Neural crest cell (in vitro differentiated cells): ENCODE measurements at places on chromosomes 5 and 9.
A peak's percentile ranks its signal among the peaks of the same experiment; 100 is the strongest.

GRCh38 chr5:15929611-15930263 lies 249.9 kb downstream of the MARCHF11 start:
- DNase-seq = no peak

- no peak for DNase-seq
These were observed 64.2 kb downstream of the GAPVD1 start for GRCh38 chr9:125325826-125326225.

DNA sequence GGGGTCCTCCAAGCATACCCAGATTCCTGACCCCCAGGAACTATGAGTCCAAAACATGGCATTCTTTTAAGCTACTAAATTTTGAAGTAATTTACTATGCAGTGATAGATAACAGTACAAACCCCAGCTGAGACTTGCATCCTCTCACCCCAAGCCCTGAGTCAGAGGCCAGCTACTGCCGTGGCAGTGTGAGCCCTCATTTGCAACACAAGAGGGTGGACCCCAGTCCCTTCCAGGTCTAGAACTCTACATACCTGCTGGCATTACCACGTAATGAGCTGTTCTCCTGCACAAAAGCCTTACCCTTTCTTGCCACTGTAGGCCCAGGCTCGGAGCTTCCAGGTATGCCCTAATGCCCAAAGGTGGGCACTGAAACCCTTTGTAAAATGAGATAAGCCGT lies 108.6 kb upstream of the ERCC6L2 start:
- no peak for DNase-seq

DNA sequence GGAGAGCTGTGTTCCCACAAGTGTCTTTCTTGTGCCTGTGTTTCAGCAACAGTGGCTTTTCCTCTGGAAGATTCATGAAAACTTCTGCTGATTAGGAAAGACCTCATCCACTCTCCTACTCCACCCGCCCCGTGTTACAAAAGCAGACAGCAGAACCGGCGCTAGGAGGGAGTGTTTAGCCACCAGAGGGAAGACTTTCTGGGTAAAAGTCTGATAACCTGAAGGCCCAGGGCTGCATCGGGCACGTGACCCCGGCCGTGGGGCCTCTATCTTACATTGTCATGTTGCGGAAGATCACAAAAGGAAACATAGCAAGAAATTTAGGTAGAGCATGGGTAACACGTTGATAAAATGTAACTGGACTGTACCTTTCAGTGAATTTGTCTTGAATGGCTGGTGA lies 32.0 kb upstream of the DMRT2 start:
- DNase-seq = no peak

- no peak for DNase-seq
These were observed 1382.8 kb upstream of the CDH9 start for GRCh38 chr5:28421141-28421540.

- no peak for DNase-seq
These were observed 336.4 kb downstream of the PLK2 start for GRCh38 chr5:58123501-58123900.

DNA sequence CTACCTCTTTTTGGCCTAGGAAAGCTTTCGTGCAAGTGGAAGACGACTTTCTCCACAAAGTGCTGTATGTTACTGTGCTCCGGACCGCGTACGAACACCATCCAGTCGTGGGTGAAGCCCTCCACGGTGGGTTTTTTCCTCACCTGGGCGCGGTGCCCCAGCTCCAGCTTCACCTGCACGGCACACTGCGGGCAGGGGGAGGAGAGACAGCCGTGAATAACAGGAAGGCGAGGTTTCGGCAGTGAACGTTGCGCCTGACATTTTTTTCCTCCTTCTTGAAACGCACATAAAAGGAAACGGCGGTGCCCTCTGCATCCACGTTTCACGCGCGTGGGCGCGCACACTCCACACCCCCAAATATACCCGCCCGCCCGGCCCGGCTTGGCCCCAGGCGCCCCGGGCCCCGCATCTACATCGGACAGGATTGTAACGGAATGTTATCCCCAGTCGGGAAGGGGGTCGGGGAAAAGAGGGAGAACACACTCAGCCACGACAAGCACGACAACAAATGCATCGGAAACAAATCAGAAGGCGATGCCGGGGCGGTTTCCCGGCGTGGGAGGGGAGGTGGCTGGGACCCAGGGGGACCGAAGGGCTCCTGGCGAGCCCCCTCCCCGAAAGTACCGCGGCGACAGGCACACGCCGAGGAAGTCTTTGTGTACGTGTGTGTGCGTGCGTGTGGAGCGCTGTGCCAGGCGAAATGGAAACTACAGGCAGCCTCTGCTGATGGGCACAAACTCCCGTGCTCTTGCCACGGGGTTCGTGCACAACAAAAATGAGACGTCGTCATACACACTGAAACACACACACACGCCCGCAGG lies 1.4 kb downstream of the MLLT3 start:
- peak; percentile 13 for DNase-seq

DNA sequence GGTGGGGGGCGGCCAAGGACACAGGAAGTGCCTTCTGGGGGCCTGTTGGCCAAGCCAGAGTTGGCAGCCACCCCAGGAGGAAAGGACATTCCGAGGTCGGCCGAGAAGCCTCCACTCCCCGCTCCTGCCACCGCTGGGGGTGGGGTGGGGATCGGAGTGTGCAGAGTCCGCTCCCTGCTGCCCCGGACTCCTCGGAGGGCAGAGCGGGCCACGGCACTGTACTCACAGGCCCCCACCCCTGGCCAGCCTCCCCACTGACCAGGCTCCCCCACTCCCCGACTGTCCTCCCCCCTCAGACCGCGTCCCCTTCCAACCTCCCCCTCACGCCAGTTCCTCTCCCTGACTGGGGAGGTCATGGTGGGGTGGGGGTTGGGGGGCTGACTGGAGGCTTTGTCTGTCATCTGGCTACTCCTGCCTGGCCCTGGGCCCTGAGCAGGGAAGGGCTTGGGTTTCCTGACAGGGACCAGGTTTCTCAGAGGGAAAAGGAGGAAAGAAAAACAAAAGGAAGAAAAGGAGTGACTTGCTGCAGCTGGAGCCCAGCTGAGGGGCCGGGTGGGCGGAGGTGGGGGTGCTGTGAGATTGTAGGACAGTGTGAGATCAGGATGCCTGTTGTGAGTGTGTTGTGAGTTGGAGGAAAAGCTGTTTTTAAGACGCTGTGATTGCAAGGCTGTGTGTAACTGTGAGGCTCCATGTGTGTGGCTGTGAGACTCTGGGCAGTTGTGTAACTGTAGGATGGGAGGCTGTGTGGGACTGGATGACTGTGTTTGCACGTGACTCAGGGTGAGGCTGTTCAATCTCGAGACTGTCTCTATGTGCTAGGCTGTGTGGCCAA lies 29.7 kb downstream of the CNTFR start:
- no peak for DNase-seq

- no peak for DNase-seq
These were observed 55.0 kb downstream of the PJA2 start for GRCh38 chr5:109354761-109355160.

- DNase-seq = no peak
These were observed 21.5 kb downstream of the NEURL1B start for GRCh38 chr5:172662596-172662995.

DNA sequence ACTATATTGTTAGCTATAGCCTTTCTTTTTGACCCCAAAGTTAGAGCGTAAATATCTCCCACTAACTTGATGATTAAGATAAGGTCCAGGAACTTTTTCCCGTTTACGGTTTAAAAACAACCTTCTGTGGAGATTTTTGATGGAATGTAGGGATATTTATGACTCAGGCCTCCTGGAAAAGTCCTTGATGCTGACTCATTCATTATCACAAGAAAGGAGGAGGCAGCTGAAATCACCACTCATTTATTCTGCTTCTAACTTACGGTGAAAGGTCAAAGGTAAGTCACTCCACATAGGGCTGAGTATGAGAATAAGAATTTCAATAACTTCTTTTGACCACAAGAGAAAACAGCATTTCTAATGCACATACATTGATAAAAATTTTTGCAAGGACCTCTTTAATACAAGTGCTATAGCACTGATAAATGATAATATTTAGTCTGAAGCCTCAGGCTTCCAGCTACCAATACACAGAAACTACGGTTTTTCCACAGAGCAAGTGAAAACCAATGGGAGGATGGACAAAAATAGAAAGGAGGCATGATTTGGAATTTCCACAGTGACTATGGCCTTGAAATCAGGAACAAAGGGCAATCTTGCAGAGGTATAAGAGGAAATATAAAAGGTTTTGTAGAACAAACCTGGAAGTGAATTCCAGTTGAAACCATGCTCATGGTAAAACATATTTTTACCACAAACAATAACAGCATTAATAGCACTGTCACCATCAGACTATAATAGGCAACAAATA lies 146.5 kb downstream of the PPP2R2B start:
- DNase-seq = no peak
